ENCODE measurements at places on chromosomes 11 and 22.

GRCh38 chr11:60204922-60205321 lies 22.0 kb upstream of the MS4A6A start:
- no peak for DNase-seq

GRCh38 chr11:115716601-115717529 lies 212.7 kb upstream of the CADM1 start:
- DNase-seq = no peak

DNA sequence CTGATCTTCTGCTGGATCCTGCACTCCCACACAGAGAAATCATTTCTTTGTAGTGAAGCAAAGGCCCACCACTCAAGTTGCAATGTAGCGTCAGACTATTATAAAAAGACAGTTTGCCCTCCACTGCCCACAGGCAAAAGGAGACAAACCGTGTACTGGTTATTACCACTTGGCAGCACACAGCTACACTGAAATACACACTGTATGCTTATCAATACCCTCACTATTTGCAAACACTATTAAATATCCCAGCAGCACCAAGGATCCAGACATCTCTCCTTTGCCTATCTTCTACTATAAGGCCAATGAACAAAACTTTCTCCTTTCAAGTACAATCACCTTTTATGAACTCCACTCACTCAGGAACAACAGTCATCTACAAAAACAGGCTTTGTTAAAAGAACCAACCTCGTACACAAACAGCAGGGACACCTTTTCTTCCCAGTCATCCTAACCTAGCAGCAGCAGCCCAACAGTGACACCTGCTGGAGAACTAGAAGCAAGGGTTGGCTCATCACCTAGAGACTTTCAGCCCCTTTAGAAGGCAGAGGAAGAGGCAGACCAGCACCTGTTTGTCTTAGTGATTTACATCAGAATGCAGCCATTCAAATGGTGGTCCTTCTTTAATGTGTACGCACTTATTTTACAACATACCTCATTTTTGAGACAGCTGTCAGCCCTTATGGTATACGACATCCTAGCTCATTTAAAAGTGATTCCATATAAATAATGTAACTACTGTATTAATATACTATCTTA lies 56.1 kb downstream of the AMBRA1 start:
- peak; percentile 75 for DNase-seq

- no peak for DNase-seq
These were observed 90.4 kb downstream of the RELT start for GRCh38 chr11:73466643-73467042.

DNA sequence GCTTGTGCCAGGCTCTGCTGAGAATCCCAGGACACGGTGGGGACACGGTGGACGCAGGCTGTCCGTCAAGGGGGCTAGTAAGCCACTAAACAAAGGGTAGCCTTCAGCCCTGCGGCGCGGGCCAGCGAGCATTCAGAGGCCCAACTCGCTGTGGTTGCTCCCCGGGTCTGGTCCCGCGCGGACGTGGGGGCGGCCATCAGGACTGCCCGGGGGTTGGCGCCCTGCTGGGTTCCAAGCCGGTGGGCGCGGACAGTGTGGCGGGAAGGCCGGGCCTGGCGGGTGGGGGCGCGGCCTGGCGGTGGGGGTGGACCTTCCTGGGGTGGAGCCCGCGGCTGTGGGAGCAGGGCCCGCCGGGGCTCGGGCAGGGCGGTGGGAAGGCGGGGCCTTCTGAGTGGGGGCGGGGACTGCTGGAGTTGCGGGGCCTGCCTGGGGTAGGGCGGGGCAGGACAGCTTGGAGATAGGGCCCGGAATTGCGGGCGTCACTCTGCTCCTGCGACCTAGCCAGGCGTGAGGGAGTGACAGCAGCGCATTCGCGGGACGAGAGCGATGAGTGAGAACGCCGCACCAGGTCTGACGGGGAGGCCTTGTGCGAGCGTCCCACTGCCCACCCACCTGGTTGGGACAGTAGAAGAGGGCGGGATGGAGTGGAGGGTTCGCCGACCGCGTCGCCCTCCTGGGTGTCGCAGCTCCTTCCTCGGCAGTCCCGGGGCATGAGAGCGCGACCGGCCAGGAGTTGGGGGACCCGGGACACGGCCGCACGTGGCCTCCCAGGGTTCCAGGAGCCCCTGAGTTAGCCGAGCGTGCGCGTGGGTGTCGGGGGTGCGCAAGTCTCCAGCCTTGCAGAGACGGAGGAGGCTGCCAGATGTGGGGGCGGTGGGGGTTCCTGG lies at the start of gene SERHL2:
Gene SERHL2 (plus strand): TSS at position 482 of the 887 bp plus-strand sequence. CDS start 65 bp downstream, at position 547.
- peak; percentile 89 for DNase-seq

DNA sequence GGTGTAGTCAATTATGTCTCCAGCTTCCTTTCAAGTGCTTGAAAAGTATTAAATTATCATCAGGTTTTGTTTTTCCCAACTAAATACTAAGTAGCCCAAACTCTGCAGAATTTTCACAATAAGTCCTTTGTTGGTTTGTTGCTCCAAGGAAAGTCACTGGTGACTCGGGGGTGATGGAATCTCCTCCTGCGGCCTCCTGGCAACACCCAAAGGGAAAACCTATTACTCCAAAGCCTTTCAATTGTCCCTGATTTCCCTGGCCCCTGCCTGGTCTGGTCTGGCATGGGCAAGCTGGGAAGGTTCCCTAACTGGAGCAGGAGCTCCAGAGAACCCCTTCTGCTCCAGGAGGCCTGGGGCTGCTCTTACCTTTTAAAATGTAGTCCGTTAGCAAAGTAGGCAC lies 47.9 kb downstream of the FEZ1 start:
- no peak for DNase-seq

- DNase-seq = no peak
These were observed 49.8 kb downstream of the ARHGAP8 start for GRCh38 chr22:44802071-44802700.

DNA sequence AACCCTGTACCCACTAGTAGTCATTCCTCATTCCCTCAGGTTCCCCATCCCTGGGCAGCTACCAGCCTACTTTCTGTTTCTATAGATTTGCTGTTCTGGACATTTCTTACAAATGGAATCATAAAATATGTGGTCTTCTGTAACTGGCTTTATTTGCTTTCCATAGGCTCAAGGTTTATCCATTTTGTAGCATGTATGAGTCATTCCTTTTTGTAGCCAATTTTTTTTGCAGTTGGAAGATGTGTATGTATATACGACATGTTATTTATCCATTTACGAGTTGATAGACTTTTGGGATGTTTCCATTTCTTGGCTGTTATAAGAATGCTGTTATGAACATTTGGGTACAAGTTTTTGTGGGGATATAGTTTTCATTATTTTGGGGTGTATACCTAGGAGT lies 130.6 kb downstream of the WNT11 start:
- DNase-seq = no peak

DNA sequence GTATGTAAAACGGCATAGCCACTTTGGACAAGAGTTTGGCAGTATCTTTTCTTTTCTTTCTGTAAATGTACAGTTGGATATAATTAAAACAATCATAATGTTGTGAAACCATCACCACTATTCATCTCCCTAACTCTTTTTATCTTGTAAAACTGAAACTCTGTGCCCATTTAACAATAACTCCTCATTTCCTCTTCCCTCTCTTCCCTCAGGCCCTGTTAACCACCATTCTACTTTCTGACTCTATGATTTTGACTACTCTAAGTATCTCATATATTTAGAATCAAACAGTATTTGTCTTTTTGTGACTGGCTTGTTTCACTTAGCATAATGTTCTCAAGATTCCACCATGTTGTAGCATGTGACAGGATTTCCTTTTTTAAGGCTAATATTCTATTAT lies 10.2 kb downstream of the SCUBE2 start:
- no peak for DNase-seq

GRCh38 chr11:8091721-8092120 lies 10.7 kb downstream of the TUB start:
- DNase-seq = no peak

- DNase-seq = no peak
These were observed 97.1 kb downstream of the EXT2 start for GRCh38 chr11:44192462-44193100.
